ENCODE measurements at places on chromosomes 6 and 20. TPM values are rescaled to one million over a fixed set of nuclear protein-coding genes. Genes with fewer than 3 reads are reported as not detected.

HLA-DMA gene
- total RNA-seq, result 15.3 TPM

SIRPB2 gene
- not detected for total RNA-seq

- no peak for DNase-seq
Measured at GRCh38 chr6:152380351-152380767, 256.8 kb downstream of the SYNE1 start.

- no peak for DNase-seq
Measured at GRCh38 chr20:33853507-33853813, 42.3 kb downstream of the CHMP4B start.

DNA sequence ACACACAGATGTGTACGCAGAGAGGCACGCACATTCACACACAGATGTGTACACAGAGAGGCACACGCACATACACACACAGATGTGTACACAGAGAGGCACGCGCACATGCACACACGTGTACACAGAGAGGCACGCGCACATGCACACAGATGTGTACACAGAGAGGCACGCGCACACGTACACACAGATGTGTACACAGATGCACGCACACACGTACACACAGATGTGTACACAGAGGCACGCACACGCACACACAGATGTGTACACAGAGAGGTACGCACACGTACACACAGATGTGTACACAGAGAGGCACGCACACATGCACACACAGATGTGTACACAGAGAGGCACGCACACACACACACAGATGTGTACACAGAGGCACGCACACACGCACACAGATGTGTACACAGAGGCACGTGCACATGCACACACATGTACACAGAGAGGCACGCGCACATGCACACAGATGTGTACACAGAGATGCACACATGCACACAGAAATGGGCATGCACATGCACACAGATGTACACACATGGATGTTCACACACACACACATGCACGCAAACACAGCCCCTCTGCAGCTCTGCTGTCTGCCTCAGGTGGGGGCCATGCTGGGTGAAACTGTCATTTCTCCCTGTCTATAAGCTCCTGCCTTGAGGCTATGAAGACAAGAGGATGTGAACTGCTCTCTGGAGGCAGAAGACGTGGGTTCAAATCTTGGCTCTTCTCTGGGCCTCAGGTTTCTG is 14.3 kb upstream of the MYT1 start:
- DNase-seq, result no peak

Data from endodermal cell (in vitro differentiated cells).